ENCODE measurements at places on chromosomes 6 and 20.

- DNase-seq, result peak; percentile 44
Observed at GRCh38 chr6:12602951-12603672, 113.5 kb upstream of the PHACTR1 start.

GRCh38 chr6:125503181-125503580 lies 201.4 kb upstream of the HDDC2 start:
- no peak for DNase-seq

DNA sequence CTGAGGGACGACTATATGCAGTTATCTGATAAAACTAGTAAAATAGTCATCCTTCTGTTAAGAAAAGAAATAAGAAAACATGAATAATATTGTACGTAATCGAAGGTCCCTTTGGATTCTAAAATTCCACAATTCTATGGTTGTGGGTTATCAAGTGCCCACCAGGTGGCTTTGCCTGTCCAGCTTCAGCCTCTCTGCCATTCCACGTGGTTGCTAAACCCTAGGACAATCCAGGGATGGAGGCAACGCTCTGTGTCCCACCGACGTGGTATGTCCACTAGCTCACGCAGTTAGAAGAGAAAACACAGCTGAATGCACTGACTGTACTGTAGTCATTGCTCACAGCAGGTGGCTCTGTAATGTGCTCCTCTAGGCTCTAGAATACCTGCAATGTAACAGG lies 349.3 kb downstream of the FARS2 start:
- DNase-seq, result no peak

GRCh38 chr6:143408151-143408786 lies 42.2 kb downstream of the ADAT2 start:
- no peak for DNase-seq

DNA sequence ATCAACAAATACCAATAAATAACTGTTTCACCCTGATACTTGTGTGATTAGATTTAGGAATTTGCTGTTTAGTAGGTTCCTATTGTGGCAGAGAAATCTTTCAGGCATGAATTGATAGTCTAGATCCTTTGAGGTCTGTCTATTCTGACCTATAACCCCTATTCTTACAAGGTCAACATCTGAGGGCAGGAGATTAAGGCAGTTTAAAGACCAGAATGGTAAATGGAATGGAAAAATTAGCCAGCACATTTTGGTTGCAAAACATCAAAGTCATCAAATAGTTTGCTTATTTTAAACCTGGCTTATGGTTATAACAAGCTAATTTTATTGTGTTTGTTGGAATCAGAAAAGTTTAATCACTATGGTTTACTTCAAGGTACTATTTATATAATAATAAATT lies 78.4 kb downstream of the LIN28B start:
- DNase-seq, result no peak

GRCh38 chr20:58877050-58877975 lies 24.8 kb downstream of the GNAS start:
- DNase-seq, result no peak

DNA sequence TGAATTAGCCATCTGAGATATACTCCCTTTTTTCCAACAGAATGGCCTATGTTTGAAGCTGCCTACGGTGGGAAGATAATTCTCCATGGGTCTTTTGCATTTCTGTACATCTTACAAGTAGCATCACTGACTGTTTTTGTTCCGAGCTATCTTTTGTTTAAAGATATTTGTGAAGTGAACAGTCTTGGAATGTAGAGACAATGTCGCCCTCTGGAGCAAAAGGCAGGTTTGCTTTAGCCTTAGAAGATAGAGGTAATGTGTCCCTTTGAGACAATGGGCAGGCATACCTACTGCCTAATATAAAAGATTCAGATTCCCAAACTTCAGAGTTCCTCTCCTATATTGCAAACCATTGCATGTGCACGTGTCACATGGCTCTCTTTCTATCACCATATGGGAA lies 347.8 kb upstream of the CNR1 start:
- DNase-seq, result no peak

DNA sequence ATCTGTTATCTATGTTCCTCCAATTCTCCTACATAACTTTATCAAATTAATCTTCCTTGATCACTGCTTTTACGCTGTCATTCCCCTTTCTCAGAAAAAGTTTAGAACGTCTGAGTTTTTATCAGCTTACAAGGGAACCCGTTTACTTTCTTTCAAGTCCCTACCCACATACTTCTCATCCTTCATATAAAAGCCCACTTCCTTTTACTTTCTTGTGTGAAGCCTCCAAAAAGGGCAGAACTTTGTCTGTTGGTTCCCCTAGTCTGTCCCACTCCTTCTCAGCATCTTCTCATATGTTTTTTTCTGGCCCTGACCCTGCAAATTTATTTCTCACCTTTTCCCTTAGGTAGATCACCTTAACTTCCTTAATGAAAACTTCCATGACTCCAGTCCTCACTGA lies 106.1 kb downstream of the TFAP2B start:
- DNase-seq, result no peak

DNA sequence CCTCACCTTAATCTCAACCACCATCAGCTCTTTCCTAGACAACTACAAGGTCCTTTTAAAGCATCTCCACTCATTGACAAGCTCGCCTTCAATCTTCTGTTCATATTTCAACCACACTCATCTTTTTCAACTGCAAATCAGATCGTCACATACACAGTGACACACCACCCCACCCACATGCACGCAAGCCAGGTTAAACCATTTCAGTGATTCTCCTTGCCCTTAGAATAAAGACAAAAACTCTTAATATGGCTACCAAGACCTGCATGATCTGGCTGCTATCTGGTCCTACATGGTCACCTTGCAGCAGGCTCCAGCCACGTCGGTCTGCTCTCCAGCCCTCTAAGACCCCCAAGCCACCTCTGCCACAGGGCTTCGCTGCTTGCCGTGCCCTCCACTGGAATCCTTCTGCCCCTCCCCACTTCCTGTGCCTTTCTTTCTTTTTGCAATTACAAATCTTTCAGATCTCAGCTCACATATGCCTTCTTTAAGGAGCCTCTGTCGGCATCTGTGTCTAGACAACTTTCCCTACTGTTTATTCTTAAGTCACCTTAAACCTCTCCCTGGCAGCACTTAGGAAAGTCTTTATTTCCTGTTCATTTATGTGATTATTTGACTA lies 507.3 kb upstream of the ARID1B start:
- DNase-seq, result no peak

- no peak for DNase-seq
Observed at GRCh38 chr20:37390503-37390890, 44.6 kb downstream of the SRC start.

- DNase-seq, result no peak
Observed at GRCh38 chr6:152478377-152479010, 158.7 kb downstream of the SYNE1 start.

- no peak for DNase-seq
Observed at GRCh38 chr20:22490287-22491193, 93.8 kb downstream of the FOXA2 start.

GRCh38 chr20:62401331-62401779 lies 5.7 kb downstream of the CABLES2 start:
- no peak for DNase-seq

- peak; percentile 52 for DNase-seq
Observed at GRCh38 chr6:113995634-113996033, 24.7 kb upstream of the HDAC2 start.

DNA sequence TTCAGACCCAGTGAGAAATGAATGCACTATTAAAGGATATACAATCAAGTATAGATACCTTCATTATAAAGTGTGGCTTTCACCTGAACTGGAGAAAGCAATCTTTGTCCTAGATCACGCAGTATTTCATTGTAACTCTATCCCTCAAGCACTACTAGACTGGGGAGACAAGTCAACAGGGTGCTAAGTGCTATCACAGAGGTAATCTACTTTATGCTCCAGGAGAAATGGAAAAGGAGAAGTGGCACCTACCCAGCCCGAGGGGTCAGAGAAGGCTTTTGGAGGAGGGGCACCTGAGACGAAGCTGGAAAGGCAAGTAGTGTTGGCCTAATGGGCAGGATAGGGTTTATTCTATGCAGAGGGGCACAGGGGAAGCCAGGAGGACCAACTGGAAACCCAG lies 17.1 kb downstream of the ZHX3 start:
- no peak for DNase-seq

GRCh38 chr20:49893242-49894072 lies 21.9 kb downstream of the SPATA2 start:
- DNase-seq, result no peak

GRCh38 chr20:22576273-22576672 lies 8.1 kb downstream of the FOXA2 start:
- no peak for DNase-seq

DNA sequence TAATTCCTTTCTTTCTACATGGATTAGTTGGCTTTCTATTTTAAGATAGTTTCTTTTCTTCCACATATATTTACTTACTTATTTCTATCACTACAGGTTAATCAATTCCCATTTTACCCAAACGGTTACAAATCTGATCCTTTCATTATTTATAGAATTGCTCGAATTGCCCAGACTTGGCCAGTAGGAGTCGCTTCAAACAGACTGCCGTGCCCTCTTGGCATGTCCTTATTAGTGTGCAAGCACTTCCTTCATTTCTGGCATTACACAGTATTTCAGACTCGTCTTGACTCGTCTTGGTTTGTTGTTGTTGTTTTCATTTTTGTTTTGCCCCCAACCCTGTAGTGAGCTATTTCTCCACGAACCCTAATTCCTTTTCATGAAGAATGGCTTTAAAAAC lies 74.6 kb downstream of the SAMD3 start:
- DNase-seq, result no peak

DNA sequence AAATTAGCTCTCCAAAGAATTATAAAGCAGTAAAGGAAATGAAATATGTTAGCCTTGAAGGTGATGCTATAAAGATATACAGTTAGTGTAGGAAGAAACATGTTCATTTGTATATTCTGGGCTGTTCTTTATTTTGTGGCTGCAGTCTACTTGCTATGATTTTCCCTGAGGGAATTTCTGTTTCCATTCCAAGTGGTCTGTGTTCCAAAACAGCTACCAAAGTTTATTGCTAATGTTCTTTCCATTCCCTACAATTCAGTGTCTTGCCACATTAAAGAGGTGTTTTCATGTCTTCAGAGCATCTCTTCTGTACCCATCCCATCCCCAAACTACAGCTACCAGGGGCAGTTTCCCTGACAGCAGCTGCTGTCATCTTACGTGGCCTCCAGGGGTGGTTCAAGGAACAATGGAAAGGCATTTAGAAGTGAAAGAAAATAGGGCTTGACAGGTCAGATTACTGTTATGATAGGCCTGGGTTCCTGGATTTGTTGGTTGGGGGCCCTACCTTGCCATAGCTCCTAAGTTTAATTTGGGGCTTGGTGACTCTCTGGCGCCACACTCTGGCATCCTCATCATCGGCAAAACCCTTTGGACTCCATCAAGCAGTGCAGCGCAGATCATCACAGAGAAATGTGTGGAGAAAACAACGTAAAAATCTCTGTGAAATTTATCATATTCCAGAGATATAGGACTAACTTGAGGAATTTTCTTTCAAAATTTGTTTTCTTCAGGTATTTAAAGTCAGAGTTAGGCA lies 33.8 kb upstream of the AIG1 start:
- DNase-seq, result no peak

DNA sequence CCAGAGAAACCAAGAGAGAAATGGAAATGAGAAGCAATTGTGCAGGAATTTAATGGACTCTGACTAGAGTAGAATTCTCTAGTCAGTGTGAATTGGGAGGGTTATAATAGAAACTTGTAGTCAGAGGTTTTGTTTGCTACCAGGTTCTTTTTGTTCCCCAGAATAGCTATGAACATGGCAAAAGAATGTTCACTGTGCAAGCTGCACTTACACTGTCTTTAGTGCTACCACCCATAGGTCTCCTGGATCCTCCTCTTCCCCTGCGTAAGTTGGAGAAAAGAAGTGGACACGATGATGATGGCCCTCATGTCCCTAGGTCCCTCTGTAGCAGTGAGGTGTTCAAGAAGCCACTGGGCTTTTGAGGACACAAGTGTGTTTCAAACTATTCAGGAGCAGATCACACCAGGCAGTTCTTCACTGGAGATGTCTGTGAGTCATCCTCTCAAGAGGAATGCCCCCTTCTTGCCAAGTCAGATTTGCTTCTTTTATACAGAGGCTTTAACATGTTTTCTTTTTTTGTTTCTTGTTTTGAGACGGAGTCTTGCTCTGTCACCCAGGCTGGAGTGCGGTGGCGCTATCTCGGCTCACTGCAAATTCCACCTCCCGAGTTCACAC lies 47.6 kb upstream of the SMIM8 start:
- DNase-seq, result no peak

- peak; percentile 54 for DNase-seq
Observed at GRCh38 chr6:56699066-56699654, 56.5 kb upstream of the DST start.

DNA sequence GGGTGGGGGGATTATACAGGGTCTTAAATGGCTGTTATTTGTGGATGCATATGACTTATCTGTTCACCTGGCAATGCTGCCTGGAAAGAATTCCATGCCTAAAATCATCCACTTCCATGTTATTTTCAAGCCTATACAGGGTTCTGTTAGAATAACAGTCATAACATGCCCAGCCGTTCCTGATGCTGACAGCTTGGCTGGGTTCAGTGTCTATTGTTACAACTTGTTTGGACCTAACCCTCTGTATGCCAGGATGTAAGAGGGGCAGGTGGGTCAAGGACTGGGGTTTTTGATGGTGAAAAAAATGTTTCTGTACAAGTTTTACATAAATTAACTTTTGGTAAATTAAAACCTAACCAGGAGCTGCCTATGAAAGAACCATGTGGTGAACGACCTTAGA lies 79.8 kb downstream of the GINS1 start:
- DNase-seq, result no peak

DNA sequence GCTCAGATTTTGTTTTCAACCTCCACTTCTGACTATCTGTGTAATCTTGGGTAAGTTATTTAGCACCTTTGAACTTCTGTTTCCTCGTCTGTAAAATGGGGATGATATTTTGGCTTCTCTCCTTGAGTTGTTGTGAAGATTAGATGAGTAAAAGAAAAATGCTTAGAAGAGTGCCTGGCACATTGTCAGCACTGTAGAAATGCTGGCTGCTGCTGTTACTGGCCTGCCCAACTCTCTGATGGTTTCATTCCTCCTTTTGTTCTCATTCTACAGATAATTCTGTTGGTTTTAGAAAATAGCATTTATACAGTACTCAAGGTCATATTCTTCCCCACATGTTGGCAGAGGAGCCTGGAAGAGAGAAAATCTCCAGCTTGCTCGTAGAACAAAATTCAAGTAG lies 547.2 kb upstream of the JAG1 start:
- no peak for DNase-seq

- peak; percentile 98 for DNase-seq
Observed at GRCh38 chr6:110944681-110945151, 13.8 kb upstream of the GTF3C6 start.

- DNase-seq, result no peak
Observed at GRCh38 chr6:79152269-79152737, 74.2 kb upstream of the PHIP start.

GRCh38 chr20:41030061-41030460 lies 1.4 kb downstream of the TOP1 start:
- peak; percentile 29 for DNase-seq

- DNase-seq, result no peak
Observed at GRCh38 chr6:161265975-161266374, 7.9 kb downstream of the AGPAT4 start.

DNA sequence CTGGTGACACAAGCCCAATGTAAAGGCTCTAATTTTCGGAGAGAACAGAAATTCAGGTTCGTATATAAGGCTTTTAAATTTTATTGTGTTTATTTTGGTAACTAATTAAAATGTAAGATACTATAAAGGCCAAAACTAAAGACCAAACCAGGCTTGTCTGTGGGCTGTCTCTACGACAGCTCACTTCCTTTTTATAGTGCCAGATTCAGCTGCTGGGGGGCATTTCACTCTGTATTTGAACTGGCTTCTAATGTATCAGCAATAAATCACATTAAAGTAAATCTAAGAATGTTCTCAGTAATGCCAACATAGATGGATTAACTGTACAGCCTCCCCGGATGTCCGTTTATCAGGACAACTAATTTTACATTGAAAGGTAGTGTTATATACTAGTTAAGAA lies 31.1 kb upstream of the STXBP5 start:
- DNase-seq, result no peak
